ENCODE measurements at places on chromosomes 2 and 18. TPM values are rescaled to one million over a fixed set of nuclear protein-coding genes. Genes with fewer than 3 reads are reported as not detected.

GRCh38 chr2:210860276-210860675 is 303.9 kb downstream of the CPS1 start:
- peaks cover 2% of the 10 kb centered on the region for H3K4me1 ChIP-seq
- H3K4me3 ChIP-seq, result no peak overlapping the region
- no peak overlapping the region for H3K27ac ChIP-seq
- no peaks in the 10 kb centered on the region for H3K36me3 ChIP-seq

GRCh38 chr2:42359965-42360483 is 993 bp downstream of the COX7A2L start:
- DNase-seq, result no peak
- H3K4me1 ChIP-seq, result peaks cover 27% of the 10 kb centered on the region
- peak overlapping the region; percentile 96 for H3K4me3 ChIP-seq
- H3K27ac ChIP-seq, result peak overlapping the region; percentile 100

DNA sequence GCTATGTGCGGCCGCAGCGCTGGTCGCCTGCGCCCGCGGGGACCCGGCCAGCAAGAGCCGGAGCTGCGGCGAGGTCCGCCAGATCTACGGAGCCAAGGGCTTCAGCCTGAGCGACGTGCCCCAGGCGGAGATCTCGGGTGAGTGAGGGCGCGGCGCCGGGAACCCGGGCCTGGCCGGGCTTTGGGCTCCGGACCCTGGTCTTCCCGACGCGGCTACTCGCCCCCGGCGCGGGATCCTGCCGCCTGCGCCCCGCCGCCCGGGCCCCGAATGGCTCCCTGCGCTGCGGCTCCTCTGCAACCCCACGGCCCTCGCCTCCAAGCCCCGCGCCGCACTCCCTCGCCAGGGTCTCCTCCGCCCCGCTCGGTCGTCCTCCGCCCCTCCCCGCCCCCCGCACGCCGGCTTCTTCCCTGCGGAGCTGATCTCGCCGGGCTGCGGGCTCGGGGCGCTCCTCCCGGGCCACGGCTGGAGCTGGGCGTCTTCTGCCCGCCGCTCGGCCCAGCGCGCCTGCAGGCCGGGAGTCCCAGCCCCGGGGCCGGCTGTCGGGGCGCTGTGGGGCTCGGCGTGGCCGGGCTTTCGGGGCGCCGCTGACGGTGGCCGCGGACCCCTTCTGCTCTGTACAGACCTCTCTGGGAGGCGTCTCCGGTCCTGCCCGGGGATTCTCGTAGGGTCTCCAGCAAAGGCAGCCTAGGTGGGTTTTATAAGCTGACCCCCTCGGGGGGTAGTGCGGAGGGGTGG is 652 bp downstream of the GPC1 start:
- H3K27ac ChIP-seq, result peak overlapping the region; percentile 67
- H3K36me3 ChIP-seq, result no peaks in the 10 kb centered on the region
- peaks cover 15% of the 10 kb centered on the region for H3K27me3 ChIP-seq
- no peaks in the 10 kb centered on the region for H3K4me1 ChIP-seq
- no peak for DNase-seq
- H3K4me3 ChIP-seq, result peak overlapping the region; percentile 66

DNA sequence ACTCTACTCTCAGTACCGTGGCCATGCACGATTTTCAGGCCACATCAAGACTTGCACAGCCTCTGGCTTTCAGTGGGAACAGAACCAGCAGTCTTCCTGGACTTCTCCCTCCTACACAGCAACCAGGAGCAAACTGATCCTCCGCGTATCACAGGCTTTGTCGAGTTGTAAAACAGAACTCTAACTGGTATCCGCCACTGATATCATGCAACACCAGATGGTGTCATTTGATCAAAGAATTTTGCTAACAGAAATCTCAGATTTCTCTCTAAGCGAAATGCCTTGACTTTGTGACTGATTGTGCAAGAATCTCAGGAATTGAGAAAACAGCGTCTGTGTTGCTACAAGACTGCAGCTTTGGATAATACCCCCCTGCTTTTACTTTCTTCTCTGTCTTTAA is 85.7 kb downstream of the COPS8 start:
- peaks cover 14% of the 10 kb centered on the region for H3K27me3 ChIP-seq
- H3K4me3 ChIP-seq, result no peak overlapping the region
- H3K4me1 ChIP-seq, result no peaks in the 10 kb centered on the region
- H3K27ac ChIP-seq, result no peak overlapping the region
- no peaks in the 10 kb centered on the region for H3K36me3 ChIP-seq
- no peak for DNase-seq

GRCh38 chr2:142670362-142670761 is 207.1 kb upstream of the KYNU start:
- no peaks in the 10 kb centered on the region for H3K36me3 ChIP-seq
- DNase-seq, result no peak
- no peaks in the 10 kb centered on the region for H3K4me1 ChIP-seq
- H3K27ac ChIP-seq, result no peak overlapping the region

DNA sequence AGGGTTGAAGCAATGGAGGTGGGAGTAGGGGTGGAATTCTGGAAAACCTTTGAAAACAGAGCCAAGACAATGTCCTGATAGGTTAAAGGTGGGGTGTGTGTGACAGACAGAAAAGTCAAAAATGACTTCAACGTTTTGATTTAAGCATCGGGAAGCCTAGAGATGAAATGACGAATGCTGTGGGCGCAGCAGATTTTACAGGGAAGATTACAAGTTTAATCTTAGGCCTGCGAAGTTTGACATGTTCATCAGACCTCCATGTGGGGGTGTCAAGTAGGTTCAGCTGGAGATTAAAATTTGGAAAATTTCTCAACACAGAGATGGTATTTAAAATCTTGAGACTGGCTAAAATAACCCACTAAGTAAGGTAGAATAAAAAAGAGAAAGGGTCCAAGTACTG is 453.3 kb downstream of the TXNL1 start:
- H3K4me1 ChIP-seq, result peaks cover 2% of the 10 kb centered on the region
- no peaks in the 10 kb centered on the region for H3K36me3 ChIP-seq
- peaks cover 7% of the 10 kb centered on the region for H3K27me3 ChIP-seq
- no peak overlapping the region for H3K4me3 ChIP-seq
- DNase-seq, result no peak

DNA sequence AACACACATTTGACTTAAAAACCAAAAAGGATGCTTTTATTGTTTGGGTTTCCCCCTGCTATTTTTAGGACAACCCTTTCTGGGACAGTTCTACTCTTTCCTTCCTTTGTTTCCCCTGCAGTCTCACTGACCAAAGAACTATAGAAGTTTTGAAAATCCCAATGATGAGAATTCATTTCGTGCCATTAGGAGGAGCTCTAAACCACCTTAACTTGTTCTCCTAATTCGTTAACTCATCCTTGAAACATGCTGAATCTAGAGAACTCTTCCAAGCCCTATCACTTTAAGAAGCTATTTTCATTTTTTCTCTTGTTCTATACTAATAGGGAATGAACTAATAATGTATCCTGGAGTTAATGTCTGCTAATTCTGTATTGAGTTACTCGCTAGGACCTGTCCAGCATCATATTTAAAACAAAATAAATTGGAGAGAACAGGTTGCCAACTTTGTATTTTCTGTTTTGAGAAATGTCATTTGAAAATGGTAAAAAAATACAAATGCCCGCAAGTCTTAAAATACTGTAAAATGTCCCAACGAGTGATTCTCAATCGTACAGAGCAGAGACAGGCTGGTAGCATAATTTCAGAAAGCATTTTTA is 62.9 kb downstream of the AFTPH start:
- no peaks in the 10 kb centered on the region for H3K27me3 ChIP-seq
- no peak overlapping the region for H3K4me3 ChIP-seq
- peaks cover 9% of the 10 kb centered on the region for H3K36me3 ChIP-seq
- no peaks in the 10 kb centered on the region for H3K4me1 ChIP-seq
- DNase-seq, result no peak
- H3K27ac ChIP-seq, result peak overlapping the region; percentile 44

GRCh38 chr18:53686965-53687364 is 537.5 kb downstream of the MBD2 start:
- H3K4me3 ChIP-seq, result no peak overlapping the region
- H3K4me1 ChIP-seq, result no peaks in the 10 kb centered on the region
- no peaks in the 10 kb centered on the region for H3K27me3 ChIP-seq
- peak overlapping the region; percentile 51 for H3K27ac ChIP-seq
- H3K36me3 ChIP-seq, result no peaks in the 10 kb centered on the region

- H3K27ac ChIP-seq, result no peak overlapping the region
- no peaks in the 10 kb centered on the region for H3K4me1 ChIP-seq
- no peaks in the 10 kb centered on the region for H3K36me3 ChIP-seq
- H3K4me3 ChIP-seq, result no peak overlapping the region
- DNase-seq, result no peak
Observed at GRCh38 chr18:51953521-51953920, 386.5 kb upstream of the DCC start.

DNA sequence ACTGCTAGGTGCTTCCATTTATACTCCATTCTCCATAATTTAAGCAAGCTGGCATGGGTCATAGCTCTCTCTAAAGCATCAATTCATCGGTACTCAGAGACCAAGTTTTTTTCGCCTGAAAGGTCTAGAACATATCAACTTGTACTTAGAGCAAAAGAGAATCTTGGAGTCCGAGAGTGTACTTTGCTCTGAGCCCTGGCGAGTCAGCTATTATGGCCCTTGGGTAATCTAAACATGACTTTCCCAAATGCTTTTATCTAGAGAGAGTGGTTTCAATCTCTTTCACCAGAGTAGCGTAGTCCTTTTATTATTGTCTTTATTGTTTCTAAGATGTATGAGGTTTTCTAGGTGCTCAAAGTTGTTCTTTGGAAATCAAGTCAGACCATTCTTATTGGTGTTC is 34.4 kb downstream of the MAIP1 start:
- H3K27ac ChIP-seq, result no peak overlapping the region
- DNase-seq, result no peak
- H3K4me3 ChIP-seq, result no peak overlapping the region
- H3K4me1 ChIP-seq, result peaks cover 3% of the 10 kb centered on the region

GRCh38 chr2:160402501-160402900 is 91.1 kb downstream of the RBMS1 start:
- no peak overlapping the region for H3K27ac ChIP-seq
- H3K36me3 ChIP-seq, result no peaks in the 10 kb centered on the region
- DNase-seq, result no peak
- H3K4me1 ChIP-seq, result peaks cover 40% of the 10 kb centered on the region
- no peak overlapping the region for H3K4me3 ChIP-seq
- H3K27me3 ChIP-seq, result no peaks in the 10 kb centered on the region

DNA sequence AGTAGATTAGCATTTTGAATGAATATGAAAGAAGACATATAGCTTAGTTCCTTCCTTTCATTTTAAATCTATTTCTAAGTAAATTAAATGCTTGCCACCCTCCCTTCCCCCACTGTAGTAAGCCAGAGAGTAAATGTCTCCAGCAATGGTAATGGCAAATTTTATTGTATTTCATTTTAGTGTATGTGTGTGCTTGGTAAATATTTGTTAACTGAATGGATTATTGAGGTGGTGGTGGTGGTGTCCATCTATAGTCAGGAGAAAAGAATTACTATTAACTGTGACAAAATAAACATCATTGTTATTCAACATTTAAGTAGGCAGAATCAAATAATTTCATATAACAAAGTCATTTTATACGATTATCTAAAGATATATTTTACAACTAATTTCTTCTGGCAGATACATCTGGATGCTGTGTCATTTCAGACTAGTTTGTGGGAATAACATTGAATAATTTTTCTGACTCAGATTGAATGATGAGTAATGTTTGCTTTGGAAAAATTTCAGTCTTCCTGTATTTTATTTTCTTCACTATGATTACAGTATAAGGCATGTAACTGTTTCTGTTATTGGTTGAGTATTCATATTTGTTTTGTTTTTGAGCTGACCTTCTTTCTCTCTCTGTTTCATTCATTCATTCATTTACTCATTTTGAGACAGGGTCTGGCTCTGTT is 18.3 kb downstream of the ASXL3 start:
- H3K27ac ChIP-seq, result no peak overlapping the region
- peaks cover 1% of the 10 kb centered on the region for H3K36me3 ChIP-seq

DNA sequence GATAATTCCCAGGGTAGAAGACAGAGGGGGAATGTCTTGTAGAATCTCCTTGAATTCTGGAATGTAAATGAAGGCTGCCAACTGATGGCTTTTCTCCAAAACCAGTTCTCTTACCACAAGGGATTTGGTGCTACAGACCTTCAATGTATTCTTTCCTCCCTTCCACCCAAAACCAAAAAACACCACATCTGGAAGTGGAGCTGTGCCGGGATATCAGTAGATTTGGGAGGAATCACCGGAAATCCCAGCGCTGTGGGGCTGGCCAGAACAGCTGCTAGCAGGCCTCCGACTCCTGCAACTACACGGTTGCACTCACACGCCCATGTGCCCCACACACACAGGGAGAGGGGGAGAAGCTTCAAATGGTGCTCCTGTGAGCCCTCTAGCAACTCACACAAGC is 45.7 kb downstream of the RPL31 start:
- H3K4me3 ChIP-seq, result no peak overlapping the region
- peaks cover 23% of the 10 kb centered on the region for H3K36me3 ChIP-seq
- no peaks in the 10 kb centered on the region for H3K4me1 ChIP-seq
- H3K27ac ChIP-seq, result no peak overlapping the region
- H3K27me3 ChIP-seq, result no peaks in the 10 kb centered on the region
- DNase-seq, result no peak

- H3K4me3 ChIP-seq, result no peak overlapping the region
- DNase-seq, result no peak
- no peak overlapping the region for H3K27ac ChIP-seq
- no peaks in the 10 kb centered on the region for H3K36me3 ChIP-seq
- H3K27me3 ChIP-seq, result peaks cover 5% of the 10 kb centered on the region
Observed at GRCh38 chr2:79824086-79824786, 311.4 kb downstream of the CTNNA2 start.

DNA sequence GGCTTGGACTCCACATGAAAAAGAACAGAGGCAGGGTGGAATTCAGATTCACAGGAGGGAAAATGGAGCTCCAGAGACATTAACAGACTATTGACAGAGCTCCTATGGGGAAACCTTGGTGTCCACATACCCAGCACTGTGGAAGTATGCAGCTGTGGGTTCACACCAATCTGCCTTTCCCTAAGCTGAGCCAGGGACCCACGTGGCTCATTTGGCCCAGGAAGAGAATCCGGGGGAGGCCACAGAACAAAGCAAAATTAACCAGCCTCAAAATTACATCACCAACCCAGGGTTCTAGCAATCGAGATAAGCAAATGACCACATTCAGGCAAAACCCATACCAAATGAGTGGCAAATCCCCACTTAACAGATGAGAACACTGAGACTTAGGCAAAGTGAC is 105.8 kb upstream of the TWIST2 start:
- no peak overlapping the region for H3K27ac ChIP-seq
- no peak overlapping the region for H3K4me3 ChIP-seq
- peaks cover 29% of the 10 kb centered on the region for H3K27me3 ChIP-seq
- H3K36me3 ChIP-seq, result no peaks in the 10 kb centered on the region

DNA sequence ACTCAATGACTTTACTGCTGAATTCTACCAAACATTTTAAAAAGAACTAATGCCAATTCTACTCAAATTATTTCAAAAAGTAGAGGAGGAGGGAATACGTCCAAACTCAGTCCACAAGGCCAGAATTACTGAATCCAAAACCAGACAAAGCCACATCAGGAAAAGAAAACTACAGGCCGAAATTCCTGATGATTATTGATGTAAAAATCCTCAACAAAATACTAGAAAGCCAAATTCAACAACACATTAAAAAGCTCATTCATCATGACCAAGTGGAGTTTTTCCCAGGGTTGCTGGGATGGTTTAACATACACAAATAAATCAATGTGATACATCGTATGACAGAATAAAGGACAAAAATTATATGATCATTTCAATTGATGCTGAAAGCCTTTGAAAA is 103.9 kb upstream of the UBE2E3 start:
- no peak for DNase-seq
- no peak overlapping the region for H3K4me3 ChIP-seq
- H3K4me1 ChIP-seq, result no peaks in the 10 kb centered on the region
- no peaks in the 10 kb centered on the region for H3K36me3 ChIP-seq
- H3K27me3 ChIP-seq, result no peaks in the 10 kb centered on the region
- no peak overlapping the region for H3K27ac ChIP-seq

Gene ZSWIM2
- not detected for total RNA-seq

Gene ABHD3
- 19.8 TPM for total RNA-seq

Gene LOXHD1
- total RNA-seq, result 0.33 TPM

Gene LCT
- total RNA-seq, result 0.19 TPM

Gene ERICH2
- 1.1 TPM for total RNA-seq

Gene TMEM182
- 8.1 TPM for total RNA-seq

Gene AMER3
- total RNA-seq, result 7.0 TPM

All from progenitor cell of endocrine pancreas (in vitro differentiated cells).